Fibroblast of skin of right quadriceps (primary cell): ENCODE measurements at places on chromosomes 5 and 9.
A peak's percentile ranks its signal among the peaks of the same experiment; 100 is the strongest.

- DNase-seq: no peak
Observed at GRCh38 chr9:82580921-82581320, 482.0 kb downstream of the RASEF start.

DNA sequence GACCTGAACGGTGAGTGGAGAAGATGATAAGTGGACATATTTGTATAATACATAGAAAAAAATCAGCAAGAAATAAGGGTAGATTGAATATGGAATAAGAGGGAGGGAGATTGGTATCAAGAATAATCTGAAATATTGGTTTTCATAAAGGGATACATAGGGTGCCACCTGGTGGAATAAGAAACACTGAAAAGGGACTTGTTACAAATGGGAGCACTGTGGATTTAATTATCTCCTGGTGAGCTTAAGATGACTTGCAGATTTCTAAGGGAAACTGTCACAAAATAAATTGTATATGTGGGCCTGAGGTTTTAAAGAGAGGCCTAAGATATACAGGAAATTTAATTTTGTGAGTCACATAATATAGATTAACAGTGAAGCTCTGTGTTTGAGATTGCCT lies 1403.5 kb upstream of the CDH18 start:
- DNase-seq: no peak

- peak; percentile 85 for DNase-seq
Observed at GRCh38 chr5:14178671-14179211, 35.6 kb downstream of the TRIO start.

DNA sequence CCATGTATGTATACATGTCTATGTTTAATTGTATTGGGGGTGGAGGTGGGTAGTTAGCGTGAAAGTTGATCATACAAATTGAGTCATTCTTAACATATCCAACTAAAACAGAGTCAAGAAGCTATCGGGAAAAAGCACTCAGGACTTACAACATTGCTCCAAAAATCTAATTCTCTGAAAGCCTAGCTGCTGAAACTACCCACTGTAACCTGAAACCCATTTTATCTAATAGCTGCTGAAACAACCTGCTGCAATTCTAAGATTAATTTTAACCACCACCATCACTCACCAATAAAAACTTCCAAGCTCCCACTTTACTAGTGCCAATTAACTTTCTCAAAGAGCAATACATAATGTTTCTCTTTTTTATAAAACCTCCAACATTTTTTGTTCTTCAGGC lies 32.2 kb downstream of the KCNV2 start:
- no peak for DNase-seq

- no peak for DNase-seq
Observed at GRCh38 chr9:73667749-73668148, 516.1 kb downstream of the ANXA1 start.

- DNase-seq: peak; percentile 65
Observed at GRCh38 chr5:136082390-136083193, 50.1 kb upstream of the SMAD5 start.

GRCh38 chr5:178123094-178123965 lies 7.5 kb upstream of the RMND5B start:
- no peak for DNase-seq

DNA sequence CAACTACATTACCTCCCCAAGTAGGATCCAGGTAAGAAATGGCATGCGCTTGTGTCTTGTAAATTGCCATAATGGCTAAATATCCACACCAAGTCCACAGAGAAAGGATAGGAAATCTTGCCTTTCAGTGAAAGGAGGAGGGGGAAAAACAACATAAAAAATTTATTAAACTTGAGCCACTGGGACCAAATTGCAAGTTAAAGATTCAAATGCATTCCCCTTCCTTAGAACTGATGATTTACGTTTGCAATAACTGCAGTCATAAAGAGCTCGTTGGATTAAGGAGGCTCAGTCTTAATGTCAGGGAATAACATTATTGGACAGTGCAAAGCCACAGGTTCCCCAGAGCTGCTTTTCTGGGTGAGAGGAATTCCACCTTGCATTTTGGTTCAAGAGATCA lies 92.6 kb upstream of the SARDH start:
- DNase-seq: no peak

DNA sequence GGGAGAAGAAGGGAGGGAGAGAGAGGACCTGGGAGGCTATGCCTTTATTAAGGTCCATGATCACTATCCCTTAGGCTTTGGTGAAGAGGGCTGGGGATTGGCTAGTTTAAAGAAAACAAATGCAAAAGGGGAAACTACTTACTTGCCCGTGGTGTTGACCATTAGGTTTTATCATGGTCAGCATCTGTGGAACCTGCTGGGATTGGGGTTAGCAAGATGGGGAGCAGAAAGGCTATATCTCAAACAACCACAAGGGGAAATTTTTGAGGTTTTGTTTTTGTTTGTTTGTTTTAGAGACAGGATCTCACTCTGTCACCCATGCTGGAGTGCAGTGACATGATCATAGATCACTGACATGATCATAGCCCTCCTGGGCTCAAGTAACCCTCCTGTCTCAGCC lies 9.0 kb upstream of the RAD23B start:
- DNase-seq: no peak

DNA sequence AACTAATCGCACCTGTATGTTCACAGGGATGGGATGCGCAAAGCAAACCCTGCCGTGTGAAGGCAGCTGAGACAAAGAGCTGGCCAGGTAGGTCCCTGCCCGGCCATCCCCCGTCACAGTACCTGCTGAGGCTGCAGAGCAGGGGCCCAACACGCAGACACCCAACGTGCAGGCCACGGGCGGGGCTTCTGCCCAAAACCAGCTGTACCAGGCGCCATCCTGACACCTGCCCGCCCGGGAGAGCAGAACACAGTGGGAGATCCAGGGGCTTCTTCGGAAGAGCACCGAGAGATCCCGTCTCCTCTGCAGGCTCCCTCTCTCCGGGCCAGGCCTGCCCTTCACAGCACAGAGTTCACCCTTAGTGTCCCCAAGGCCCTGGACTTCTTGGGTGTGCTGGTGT lies 28.4 kb downstream of the ABO start:
- DNase-seq: no peak
